ENCODE measurements at places on chromosomes 5 and 9. TPM values are rescaled to one million over a fixed set of nuclear protein-coding genes. Genes with fewer than 3 reads are reported as not detected.

The HK3 gene
- 2.4 TPM for total RNA-seq

The OR13C9 gene
- not detected for total RNA-seq

The PTGS1 gene
- total RNA-seq, result 15.3 TPM

The SMIM23 gene
- total RNA-seq, result not detected

The C9orf153 gene
- total RNA-seq, result 0.35 TPM

The DAB2IP gene
- total RNA-seq, result 157 TPM

The FOXD4L6 gene
- total RNA-seq, result not detected

The LPAR1 gene
- total RNA-seq, result 30.3 TPM

The BARHL1 gene
- not detected for total RNA-seq

The ACTBL2 gene
- not detected for total RNA-seq

The GMCL2 gene
- not detected for total RNA-seq

The FBP2 gene
- total RNA-seq, result not detected

The INVS gene
- 16.8 TPM for total RNA-seq

The S1PR3 gene
- total RNA-seq, result 0.87 TPM

The TDRD7 gene
- total RNA-seq, result 33.4 TPM

The PNPLA7 gene
- total RNA-seq, result 17.2 TPM

The ARHGEF39 gene
- total RNA-seq, result 6.4 TPM

The TOR4A gene
- 45.3 TPM for total RNA-seq

The CSF1R gene
- 39.0 TPM for total RNA-seq

The SNX30 gene
- total RNA-seq, result 19.0 TPM

The WDR38 gene
- total RNA-seq, result not detected

The DNM1 gene
- total RNA-seq, result 6.7 TPM

The KCNV2 gene
- not detected for total RNA-seq

The SLCO4C1 gene
- total RNA-seq, result 2.5 TPM

The GRXCR2 gene
- not detected for total RNA-seq

The CATSPER3 gene
- total RNA-seq, result 1.3 TPM

The CFAP90 gene
- total RNA-seq, result not detected

The SNCAIP gene
- total RNA-seq, result 2.7 TPM

The RNF183 gene
- total RNA-seq, result 1.1 TPM

The CHSY3 gene
- 0.96 TPM for total RNA-seq

The SLC34A3 gene
- total RNA-seq, result not detected

The TSSK1B gene
- not detected for total RNA-seq

The NMUR2 gene
- total RNA-seq, result not detected

The PCDHGB4 gene
- 5.3 TPM for total RNA-seq

The CDH10 gene
- 0.57 TPM for total RNA-seq

The CAMK2A gene
- 3.0 TPM for total RNA-seq

The GGTA1 gene
- 3.2 TPM for total RNA-seq

The EMB gene
- 13.7 TPM for total RNA-seq

The FNBP1 gene
- total RNA-seq, result 42.0 TPM

The POC5 gene
- 9.5 TPM for total RNA-seq

The AP3B1 gene
- 52.1 TPM for total RNA-seq

The MAML1 gene
- 26.0 TPM for total RNA-seq

The MEIKIN gene
- not detected for total RNA-seq

The GABRA1 gene
- not detected for total RNA-seq

The PCDHGB2 gene
- total RNA-seq, result 2.8 TPM

The SELENOP gene
- 1,113 TPM for total RNA-seq

The SAPCD2 gene
- total RNA-seq, result 11.2 TPM

The RANBP17 gene
- total RNA-seq, result 19.7 TPM

The NR5A1 gene
- not detected for total RNA-seq

The JAKMIP2 gene
- 2.0 TPM for total RNA-seq

The LCN9 gene
- not detected for total RNA-seq

The TRAF1 gene
- 2.9 TPM for total RNA-seq

The PALM2AKAP2 gene
- total RNA-seq, result 2.0 TPM

The IFNB1 gene
- not detected for total RNA-seq

The GRAMD2B gene
- 55.6 TPM for total RNA-seq

The SHISAL2B gene
- not detected for total RNA-seq

The IL3 gene
- not detected for total RNA-seq

The PCDHA4 gene
- 0.24 TPM for total RNA-seq
